ENCODE measurements at places on chromosomes 2 and 18.

DNA sequence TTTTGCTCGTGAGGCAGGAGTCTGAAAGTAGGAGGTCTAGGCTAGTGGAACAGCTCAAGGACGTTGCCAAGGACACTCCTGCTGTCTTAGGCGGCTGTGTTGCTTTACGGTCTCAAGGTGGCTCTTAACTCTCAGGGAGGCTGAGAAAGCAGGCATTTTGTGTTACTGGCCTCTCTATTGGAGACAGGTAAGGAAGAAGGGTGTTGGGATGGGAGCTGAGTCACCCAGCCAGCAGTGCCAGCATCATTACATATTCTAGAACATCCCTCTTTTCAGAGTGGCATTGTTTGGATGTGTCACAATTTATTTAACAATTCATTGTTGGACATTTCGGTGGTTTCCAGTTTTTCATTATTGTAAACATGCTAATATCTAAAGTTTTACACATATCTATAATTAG, 30.8 kb upstream of the TMEM214 start:
- DNase-seq: no peak

GRCh38 chr2:187148059-187148714, 299.2 kb upstream of the ZSWIM2 start:
- DNase-seq: no peak

DNA sequence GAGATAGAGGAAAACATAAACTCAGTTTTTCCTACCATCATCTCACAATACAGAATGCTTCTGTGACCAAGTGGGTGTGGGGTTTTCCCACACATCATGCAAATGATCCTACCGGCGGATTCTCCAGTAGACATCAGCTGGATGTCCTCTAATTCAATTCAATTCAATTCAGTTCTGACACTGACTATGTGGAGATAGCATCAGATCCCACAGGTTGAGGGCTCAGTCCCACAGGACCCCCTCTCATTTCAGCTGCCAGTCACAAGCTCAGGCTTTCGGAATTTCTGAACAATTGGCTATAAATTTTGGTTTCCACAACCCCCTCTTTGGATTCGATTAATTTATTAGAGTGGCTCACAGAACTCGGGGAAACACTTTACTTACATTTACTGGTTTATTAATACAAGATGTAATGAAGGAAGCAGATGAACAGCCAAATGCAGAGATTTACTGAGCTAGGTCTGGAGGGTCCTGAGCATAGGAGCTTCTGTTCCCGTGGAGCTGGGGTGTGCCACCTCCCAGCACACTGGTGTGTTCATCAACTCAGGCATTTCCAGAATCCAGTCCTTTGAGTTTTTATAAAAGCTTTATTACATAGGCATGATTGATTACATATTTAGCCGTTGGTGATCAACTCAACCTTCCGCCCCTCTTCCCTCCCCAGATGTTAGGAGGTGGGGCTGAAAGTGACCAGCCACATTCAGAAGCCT, 350.1 kb downstream of the MYCN start:
- DNase-seq: no peak

- no peak for DNase-seq
These were observed 44.9 kb downstream of the DYSF start for GRCh38 chr2:71498261-71498701.

GRCh38 chr2:197307933-197308521, 2.6 kb downstream of the ANKRD44 start:
- peak; percentile 28 for DNase-seq

- DNase-seq: no peak
These were observed 16.6 kb downstream of the KLHL29 start for GRCh38 chr2:23401427-23402204.

DNA sequence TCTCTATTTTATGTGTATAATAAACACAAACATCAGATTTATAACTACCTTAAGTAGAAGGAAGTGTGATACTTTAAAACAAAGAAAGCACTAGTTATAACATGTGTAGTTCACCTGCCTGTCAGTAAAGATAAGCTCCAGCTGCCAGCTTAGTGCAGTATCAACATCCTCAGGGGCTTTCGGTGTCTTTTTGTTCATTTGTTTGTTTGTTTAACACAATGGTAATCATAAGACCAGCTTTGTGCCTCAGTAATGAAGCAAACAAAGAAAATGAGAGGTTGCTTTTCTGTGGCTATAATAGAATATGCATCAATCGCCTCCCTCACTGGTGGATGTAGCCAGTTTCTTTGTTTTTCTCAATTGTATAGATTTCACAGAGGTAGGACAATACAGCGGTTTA, 1499.0 kb upstream of the TMEFF2 start:
- no peak for DNase-seq

- no peak for DNase-seq
These were observed 291.1 kb downstream of the SLC8A1 start for GRCh38 chr2:40160751-40161218.

GRCh38 chr2:65647249-65647842, 214.9 kb upstream of the SPRED2 start:
- no peak for DNase-seq

DNA sequence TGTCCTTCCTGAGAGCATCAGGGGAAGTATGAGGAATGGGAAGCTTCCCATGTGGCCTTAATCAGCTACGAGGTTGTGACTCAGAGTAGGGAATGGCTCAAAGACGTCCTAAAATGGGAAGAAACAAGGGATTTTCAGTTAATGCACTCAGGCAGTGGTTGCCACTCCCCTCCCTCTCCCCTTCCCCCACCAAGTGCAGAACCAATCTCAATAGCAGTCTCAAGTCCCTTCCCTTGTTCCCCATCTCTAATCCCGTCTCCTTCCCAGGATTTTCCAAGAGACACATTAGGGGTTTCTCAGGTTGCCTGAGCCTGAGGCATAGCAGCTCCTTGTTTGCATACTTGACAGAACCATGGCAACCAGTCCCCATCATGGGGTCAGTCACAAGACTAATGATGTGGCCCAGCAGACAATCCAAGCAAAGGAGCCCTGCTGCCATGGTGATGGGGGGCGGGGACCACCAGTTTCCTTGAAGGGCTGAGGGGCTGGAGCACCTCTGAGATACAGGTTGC, 18.2 kb upstream of the RESP18 start:
- no peak for DNase-seq

GRCh38 chr2:74551942-74552913, 1.5 kb downstream of the LOXL3 start:
- DNase-seq: no peak

- no peak for DNase-seq
These were observed 175.6 kb downstream of the FMNL2 start for GRCh38 chr2:152510621-152511020.

GRCh38 chr2:182142062-182142461, 156.4 kb downstream of the PPP1R1C start:
- DNase-seq: no peak

DNA sequence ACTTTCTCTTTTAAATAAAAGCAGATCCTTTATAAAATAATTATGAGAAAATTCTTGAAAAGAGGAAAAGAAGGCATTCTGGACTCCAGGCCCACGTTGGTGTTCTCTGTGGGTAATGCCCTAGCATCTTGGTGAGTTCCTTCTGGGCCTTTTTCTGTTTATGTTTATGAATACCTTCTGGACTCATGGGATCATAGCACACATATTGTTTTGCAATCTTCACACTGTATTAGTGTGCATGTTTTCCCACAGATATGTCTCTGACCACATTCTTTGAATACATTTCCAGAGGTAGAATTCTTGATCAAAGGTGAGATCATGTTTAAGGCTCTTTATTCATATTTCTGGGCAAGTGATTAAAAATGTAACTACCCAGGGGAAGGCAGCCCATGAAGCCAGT, 15.9 kb downstream of the GLI2 start:
- no peak for DNase-seq

GRCh38 chr2:241627675-241628074, 9.3 kb downstream of the THAP4 start:
- DNase-seq: no peak

DNA sequence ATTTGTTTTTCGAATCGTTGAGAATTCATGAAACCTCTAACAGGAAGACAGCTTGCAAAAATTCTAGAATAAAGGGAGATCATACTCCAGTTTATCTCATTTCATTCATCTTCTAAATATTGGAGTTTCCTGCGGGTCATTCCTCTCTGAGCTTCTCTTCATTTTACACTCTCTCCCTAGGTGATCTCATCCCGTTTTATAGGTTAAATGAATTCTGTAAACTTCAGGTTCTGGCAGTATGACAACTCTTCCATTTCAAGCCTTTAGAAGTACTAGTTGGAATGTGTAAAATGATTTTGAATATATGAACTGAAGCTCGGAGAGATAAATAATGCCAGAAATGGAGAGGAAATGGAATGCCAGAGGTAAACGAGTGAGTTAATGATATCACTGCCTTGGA, 312.4 kb downstream of the METTL4 start:
- no peak for DNase-seq

DNA sequence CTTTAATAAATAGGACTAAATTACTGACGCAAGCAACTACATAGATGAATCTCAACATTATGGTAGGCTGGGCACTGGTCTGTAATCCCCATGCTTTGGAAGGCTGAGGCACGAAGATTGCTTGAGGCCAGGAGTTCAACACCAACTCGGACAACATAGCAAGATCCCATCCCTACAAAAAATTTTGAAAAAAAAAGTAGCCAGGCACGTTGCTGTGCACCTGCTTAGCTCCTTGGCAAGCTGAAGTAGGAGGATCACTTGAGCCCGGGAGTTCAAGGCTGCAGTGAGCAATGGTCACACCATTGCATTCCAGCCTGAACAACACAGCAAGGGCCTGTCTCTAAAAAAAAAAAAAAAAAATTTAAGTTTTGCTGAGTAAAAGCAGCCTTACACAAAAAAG, 43.4 kb upstream of the VIT start:
- no peak for DNase-seq
